ENCODE measurements at places on chromosomes 6 and 20.

DNA sequence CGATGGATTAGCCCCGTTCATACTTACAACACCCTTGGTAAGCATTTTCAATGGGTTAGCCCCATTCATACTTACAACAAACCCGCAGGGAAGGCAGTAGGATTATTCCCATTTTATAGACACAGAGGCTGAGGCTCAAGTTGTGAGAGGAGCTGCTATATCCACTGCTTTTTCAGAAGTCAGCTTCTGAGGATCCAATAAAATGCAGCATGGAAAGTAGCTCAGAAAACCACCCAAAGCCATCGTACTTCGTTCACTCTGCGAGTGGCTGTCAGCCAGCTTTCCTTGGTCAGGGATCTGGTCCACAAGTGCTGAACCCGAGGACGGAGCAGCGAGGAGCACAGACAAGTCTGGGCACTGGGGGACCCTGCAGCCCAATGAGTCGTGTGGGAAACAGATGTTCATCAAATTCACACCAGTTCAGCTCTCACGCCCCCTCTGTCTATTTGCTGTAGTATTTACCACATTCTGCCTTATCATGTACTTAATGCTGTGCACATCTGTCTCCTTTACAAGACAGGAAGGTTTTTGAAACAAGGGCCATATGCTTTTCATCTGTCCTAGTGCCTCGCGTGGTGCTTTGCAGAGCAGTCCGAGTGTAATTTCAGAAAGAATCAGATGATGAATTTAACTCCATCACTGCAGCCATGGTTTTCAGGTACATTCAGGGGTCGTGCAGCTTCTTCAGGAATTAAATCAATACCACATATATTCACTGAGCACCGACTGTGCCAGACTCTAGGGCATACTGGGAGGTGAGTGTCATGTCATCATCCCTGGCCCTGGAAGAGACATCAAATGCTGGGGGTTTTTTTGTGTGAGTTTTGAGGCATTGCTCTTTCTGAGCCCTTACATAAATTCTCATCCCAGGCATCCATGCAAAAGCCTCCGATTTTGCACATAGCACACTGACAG, 256.9 kb downstream of the CDH26 start:
- DNase-seq = no peak

DNA sequence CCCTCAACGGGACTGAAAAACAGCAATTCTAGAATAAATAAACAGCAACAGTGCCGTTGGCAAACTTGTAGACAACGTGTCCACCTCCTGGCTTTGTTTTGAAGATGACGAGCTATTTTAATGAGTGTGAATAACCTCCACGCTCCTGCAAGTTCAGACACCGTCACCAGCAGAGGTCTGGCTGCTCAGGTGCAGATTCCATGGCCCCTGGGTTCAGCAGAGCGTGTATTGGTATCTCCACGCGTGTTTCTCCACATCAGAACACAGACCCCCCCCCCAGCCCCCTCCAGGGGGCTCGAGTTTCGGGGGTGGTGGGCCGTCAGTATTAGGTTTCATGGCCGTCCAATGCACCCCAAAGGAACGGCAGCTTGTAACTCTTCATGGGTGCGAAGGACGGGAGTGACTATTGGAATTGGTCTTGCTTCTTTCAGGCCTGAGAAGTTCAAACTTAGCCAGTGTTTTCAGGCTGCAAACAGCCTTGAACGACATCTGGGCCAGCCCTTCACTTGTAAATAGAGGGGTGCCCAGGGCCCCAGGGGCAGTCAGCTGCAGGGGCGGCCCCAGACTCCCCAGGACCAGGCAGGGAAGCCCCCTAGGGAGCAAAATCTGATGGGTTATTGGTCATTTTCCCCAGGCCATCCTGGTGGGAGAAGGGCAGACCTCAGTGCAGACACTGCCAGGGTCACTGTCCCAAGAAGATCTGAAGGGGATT, 308.6 kb downstream of the TAF4 start:
- DNase-seq = no peak

DNA sequence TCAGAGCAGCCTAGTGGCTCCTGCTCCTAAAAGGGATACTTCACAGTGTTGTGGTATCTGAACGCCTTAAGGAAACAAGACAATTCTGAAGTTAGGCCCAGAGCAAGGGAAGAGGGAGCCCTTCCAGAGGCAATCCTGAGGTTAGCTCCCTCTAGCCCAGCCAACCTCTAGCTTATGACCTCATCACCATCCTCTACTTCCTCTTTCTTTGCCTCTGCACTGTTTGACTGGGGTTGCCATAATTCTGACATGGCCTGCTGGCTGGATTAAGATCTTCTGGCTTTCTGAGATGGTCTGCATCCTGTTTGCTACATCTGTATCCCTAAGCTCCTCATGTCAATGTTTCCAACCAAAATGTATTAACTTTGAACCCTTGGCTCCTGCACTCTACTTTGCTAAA, 23.3 kb upstream of the BMP2 start:
- no peak for DNase-seq

DNA sequence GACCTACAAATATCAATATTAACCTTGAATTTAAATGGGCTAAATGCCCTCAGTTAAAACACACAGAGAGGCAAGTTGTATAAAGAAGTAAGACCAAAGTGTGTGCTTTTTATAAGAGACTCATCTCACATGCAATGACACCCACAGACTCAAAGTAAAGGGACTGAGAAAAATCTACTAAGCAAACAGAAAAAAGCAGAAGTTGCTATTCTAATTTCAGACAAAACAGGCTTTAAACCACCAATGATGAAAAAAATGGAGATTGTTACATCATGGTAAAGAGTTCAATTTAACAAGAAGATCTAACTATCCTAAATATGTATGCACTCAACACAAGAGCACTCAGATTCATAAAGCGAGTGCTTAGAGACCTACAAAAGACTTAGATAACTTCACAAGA, 741.9 kb upstream of the MARCKS start:
- DNase-seq = no peak

GRCh38 chr6:135066806-135067205, 12.2 kb upstream of the HBS1L start:
- no peak for DNase-seq

GRCh38 chr20:41047279-41047974, 18.8 kb downstream of the TOP1 start:
- DNase-seq = no peak

DNA sequence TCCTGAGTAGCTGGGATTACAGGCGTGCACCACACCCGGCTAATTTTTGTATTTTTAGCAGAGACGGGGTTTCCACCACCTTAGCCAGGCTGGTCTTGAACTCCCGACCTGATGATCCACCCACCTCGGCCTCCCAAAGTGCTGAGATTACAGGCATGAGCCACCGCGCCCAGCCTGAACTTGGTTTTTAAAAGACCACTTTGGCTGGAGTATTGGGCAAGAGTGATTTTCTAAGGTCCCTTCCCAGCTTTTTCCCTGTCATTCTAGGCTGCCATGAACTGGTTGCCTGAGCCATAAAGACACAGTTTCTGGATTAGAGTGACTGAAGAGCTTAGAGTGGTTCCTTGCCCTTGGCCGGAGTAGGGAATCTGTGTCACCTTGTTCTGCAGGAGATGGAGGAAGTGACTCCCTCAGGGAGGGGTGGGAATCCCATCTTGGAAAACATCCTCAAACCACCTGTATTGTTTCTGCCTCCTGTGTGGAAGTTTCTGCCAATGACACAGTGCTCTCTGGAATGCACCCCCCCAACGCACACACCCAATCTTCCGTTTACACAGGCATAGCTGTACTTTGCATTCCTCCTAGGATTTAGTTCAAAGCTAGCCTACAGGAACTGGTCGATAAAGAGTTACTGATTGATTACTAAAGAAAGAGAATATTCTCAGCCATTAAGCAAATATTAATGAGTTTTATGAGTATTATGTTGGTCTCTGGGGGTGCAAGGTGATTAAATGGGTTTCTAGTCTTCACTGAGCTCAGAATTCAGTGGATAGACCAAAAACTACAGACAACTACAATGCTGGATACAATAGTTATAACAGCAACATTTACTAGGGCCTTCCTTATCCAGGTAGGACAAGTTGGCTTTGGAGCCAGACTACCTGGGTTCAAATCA, 18.2 kb downstream of the BCL2L1 start:
- no peak for DNase-seq

All from GM13977 (cell line).